CD8-positive, alpha-beta T cell (primary cell): ENCODE measurements at places on chromosomes 2 and 18.
A peak's percentile ranks its signal among the peaks of the same experiment; 100 is the strongest.

- DNase-seq, result no peak
These were observed 61.0 kb downstream of the ZAP70 start for GRCh38 chr2:97774425-97774824.

DNA sequence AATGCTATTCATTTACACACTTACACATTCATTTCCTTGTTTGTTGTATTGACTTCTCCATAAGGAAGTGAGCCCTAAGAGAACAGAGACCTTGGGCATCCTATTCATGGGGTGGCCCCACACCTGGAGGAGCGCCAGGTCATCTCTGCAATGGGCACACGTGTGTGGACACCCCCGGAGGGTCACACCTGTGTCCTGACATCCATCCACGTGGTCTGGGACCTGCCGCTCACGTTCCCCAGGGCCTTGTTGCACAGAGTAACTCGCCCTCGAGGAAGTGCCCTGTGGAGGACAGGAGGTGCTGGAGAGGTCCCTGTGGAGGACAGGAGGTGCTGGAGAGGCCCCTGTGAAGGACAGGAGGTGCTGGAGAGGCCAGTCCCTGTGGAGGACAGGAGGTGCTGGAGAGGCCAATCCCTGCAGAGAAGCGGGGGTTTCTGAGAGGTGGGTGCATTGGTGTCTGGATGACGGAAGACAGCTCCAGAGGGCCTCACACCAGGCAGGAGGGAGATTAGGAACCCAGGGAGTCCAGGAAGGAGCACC, 73.2 kb upstream of the GPC1 start:
- DNase-seq, result no peak

- no peak for DNase-seq
These were observed 55.1 kb downstream of the CDH19 start for GRCh38 chr18:66548747-66549146.

- DNase-seq, result no peak
These were observed 5.8 kb downstream of the ATL2 start for GRCh38 chr2:38371235-38371634.

DNA sequence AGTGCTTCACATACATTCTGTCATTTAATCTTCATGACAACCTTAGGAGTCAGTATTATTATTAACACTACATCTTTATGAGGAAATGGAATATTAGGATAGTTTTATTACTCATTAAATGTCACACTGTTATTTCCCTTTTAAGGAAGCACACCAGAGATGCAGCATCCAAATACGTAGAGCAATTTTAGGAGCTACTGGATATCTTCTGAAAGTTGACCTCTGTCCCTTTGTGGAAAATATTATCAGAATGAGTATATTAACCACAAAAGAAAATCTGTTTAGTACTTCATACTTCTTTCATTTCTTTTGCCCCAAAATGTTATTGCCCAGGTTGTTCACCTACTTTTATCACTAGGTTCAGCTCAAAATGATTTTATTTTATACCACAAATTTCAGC, 72.9 kb upstream of the APCDD1 start:
- DNase-seq, result no peak

GRCh38 chr2:8684540-8684877, 2.7 kb downstream of the ID2 start:
- peak; percentile 48 for DNase-seq
